ENCODE measurements at places on chromosomes 16 and 17. TPM values are rescaled to one million over a fixed set of nuclear protein-coding genes. Genes with fewer than 3 reads are reported as not detected.

DNA sequence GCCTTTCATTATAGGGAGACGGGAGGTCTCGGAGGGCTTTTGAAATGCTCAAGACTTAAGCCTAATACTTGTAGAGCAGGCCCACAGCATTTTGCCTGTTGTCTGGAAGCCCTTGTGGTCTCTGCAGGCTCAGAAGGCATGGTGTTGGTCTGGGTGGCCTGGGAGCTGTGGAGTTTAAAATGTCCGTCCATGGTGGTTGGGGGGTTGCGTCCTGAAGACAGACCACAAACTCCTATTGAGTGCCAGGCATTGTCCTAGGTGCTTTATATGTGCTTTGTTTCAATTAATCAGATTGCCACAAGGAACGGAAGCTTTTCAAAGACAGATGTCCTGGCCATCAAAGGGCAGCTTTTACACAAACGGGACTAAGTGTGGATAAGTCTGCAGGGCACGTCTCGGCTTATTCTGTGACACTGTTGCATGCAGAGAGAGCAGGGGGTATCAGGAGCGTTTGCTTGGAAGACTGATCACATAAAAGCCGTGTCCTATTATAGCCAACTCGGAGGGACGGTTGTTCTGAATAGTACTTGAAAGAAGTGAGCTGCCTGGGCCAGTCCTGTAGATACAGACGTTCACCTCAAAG lies 7.8 kb downstream of the NTN1 start:
- H3K4me1 ChIP-seq: peaks cover 13% of the 10 kb centered on the region
- H3K27ac ChIP-seq: peak overlapping the region; percentile 62
- H3K4me3 ChIP-seq: no peak overlapping the region
- H3K36me3 ChIP-seq: no peaks in the 10 kb centered on the region
- no peak for DNase-seq
- no peaks in the 10 kb centered on the region for H3K27me3 ChIP-seq

DNA sequence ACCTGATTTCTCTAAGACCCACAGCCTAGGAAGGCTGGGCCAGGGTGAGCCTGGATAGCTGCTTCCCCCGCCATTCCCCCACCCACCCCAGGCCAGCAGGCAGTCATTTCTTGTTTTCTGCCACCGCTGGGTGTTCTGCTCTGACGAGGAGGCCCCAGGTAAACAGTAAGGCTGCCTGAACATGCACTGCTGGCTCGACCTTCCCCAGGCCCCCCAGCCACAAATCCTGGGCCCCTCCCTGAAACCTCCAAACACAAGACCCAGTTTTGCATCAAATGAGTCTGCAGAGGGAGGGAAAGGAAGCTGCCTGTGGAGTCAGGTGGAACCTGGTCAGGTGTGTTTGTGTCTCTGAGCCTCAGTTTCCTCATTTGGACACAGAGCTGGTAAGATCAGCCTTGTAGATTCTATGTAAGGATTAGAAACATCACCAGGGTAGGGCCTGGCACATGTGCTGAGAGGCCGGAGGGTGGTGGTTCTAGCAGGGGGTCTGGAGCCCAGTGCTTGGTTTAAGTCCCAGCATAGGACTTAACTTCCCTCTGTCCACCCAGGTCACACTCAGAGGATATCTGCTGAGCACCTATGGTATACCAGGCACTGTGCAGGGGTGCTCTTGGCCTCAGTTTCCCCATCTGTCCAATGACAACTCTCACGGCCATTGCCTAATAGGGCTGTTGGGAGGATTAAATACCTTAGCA lies 18.9 kb upstream of the PRM1 start:
- no peak overlapping the region for H3K4me3 ChIP-seq
- no peaks in the 10 kb centered on the region for H3K27me3 ChIP-seq
- H3K4me1 ChIP-seq: peaks cover 19% of the 10 kb centered on the region

- no peak for DNase-seq
- H3K4me1 ChIP-seq: no peaks in the 10 kb centered on the region
- no peaks in the 10 kb centered on the region for H3K27me3 ChIP-seq
- no peak overlapping the region for H3K27ac ChIP-seq
These were observed 525.7 kb downstream of the NPIPA7 start for GRCh38 chr16:16904601-16905000.

DNA sequence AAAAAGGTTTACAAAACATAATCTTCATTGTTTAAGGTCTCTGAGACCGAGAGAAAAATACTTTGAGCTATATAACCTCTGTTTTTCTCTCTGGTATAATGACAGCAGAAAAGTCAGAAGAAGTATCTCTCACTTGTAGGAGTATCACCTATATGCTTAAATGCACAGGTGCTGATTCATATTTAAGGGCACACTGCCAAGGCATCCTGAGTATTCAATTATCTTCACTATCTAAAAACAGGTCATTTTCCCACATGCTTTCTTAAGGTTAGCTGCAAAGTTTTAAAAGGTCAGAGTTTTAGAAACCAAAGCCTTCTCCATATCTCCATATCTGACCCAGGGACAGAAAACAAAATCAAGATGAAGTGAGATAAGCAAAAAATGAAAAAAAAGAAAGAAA lies 99.3 kb upstream of the C17orf78 start:
- H3K27ac ChIP-seq: no peak overlapping the region
- no peak overlapping the region for H3K4me3 ChIP-seq
- H3K36me3 ChIP-seq: no peaks in the 10 kb centered on the region
- no peaks in the 10 kb centered on the region for H3K4me1 ChIP-seq
- DNase-seq: no peak

DNA sequence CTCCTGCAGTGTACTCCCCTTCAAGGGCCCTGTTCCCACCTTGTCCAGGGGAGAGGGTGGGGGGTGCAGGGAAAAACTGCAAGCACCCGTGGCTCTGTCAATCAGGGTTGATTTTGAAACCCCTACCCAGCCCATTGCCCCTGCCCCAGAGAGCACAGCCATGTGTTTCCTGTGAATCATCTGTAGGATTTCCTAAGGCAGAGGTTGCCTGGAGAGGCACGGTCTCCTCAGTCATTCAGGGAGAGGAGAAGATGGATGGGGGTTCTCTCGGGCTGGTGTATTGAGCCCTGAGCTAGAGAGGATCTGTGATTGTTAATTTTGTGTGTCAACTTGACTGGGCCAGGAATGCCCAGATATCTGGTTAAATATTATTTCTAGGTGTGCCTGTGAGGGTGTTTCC lies 3.5 kb upstream of the AGRP start:
- peaks cover 46% of the 10 kb centered on the region for H3K4me1 ChIP-seq
- H3K36me3 ChIP-seq: no peaks in the 10 kb centered on the region
- DNase-seq: no peak
- no peak overlapping the region for H3K4me3 ChIP-seq
- H3K27me3 ChIP-seq: no peaks in the 10 kb centered on the region
- peak overlapping the region; percentile 25 for H3K27ac ChIP-seq

DNA sequence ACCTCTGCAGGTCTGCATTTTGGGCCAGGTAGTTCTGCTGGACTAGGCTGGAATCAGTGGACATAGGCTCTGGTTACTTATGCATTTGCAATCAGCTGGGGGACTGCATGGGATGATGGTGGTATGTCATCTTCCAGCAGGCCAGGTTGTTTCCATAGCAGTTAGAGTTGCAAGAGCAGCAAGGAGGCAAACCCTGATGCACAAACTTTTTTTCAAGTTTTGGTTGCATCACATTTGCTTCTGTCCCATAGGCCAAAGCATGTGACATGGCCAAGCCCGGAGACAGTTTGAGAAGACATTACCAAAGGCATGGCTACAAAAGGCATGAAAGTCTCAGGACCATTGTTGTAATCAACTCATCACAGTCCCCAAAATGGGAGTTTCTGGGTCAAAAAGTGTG lies 58.2 kb downstream of the PRKCB start:
- no peak for DNase-seq
- H3K27me3 ChIP-seq: no peaks in the 10 kb centered on the region
- no peaks in the 10 kb centered on the region for H3K36me3 ChIP-seq
- H3K4me3 ChIP-seq: no peak overlapping the region

DNA sequence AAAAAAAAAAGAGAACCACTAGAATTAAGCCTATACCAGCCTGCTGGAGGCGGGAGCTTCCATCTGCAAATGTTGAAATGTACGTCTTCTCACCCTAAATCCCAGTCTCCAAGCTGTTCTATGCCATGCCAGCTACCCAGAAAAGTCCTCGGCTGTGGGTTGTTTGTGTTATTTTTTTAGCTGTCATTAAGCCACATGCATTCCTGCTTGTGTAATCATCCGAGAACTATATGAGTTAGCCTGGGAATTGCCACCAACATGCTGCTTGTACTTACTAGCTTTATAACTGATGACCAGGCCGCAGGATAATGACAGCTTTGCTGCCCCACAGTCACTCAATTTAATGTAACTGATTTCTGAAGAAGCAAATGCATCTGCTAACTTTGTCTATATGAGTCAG lies 313.9 kb upstream of the SALL1 start:
- no peaks in the 10 kb centered on the region for H3K4me1 ChIP-seq
- H3K27me3 ChIP-seq: no peaks in the 10 kb centered on the region
- DNase-seq: no peak
- H3K4me3 ChIP-seq: no peak overlapping the region
- no peak overlapping the region for H3K27ac ChIP-seq

The ACE gene
- 24.9 TPM for total RNA-seq

The HOXB7 gene
- total RNA-seq: 6.6 TPM

The TANGO6 gene
- 18.9 TPM for total RNA-seq

The CD19 gene
- not detected for total RNA-seq

Data from sigmoid colon (tissue), 7 donors.